ENCODE measurements at places on chromosomes 13 and 19. TPM values are rescaled to one million over a fixed set of nuclear protein-coding genes. Genes with fewer than 3 reads are reported as not detected.

DNA sequence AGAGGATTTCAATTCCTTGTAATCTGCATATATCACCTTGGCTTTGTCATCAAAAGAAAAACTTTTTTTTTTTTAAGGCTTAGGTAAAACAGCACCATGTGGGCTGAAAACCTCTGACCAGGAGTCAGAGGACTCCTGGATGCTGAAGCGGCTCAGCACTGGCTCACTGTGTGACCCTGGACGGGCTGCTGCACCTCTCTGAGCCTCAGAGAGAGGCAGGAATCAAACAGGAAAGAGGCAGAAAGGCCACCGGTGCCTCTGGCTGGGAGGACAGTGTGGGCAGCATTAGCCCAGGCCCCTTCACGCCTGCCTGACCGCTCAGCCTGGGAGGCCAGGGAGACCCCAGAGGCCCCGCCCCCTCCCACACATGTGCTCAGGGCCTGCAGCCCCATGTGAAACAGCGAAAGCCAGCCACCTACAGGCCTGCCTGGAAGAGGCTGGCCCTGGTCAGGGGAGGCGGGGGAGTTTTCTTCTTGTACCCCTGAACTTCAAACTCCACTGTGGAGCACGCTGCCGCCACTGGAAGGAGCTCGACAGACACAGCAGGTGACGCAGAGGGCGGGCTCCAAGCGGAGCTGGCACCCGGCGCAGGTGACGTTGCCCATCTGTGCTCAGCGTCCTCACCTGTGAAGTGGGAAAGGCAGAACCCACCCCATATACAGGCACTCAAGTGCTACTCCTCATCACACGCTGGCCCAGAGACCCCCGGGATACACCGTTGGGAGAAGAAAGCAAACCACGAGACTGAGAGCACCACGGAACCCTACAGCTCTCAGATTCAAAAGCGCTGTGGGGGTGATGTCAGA is 39.7 kb downstream of the MLLT1 start:
- no peak for DNase-seq

GRCh38 chr13:79909644-79910043 is 428.7 kb downstream of the NDFIP2 start:
- DNase-seq = no peak

- peak; percentile 74 for DNase-seq
Observed at GRCh38 chr19:51407511-51408131, 9.8 kb downstream of the SIGLEC10 start.

GRCh38 chr13:48334534-48335127 is 31.1 kb downstream of the RB1 start:
- peak; percentile 36 for DNase-seq

GRCh38 chr13:18235172-18235571 is 946.5 kb downstream of the TUBA3C start:
- DNase-seq = no peak

DNA sequence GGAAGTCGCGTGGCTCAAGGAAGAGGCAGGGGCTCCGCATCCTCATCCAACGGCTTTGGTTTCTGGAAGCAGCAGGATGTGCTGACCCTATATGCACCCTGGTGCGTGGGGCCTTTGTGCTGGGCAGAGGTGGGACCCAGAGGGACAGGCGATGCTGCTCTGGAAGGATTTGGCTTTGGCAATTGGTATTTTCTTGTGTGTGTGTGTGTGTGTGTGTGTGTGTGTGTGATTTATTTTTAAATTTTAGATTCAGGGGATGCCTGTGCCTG is 321.9 kb upstream of the ZNF507 start:
- no peak for DNase-seq

GRCh38 chr13:111852725-111853518 is 214.0 kb upstream of the SOX1 start:
- no peak for DNase-seq

- peak; percentile 43 for DNase-seq
Observed at GRCh38 chr13:48585456-48585840, 52.6 kb upstream of the RCBTB2 start.

GRCh38 chr19:52217576-52217975 is 27.7 kb downstream of the PPP2R1A start:
- DNase-seq = no peak

DNA sequence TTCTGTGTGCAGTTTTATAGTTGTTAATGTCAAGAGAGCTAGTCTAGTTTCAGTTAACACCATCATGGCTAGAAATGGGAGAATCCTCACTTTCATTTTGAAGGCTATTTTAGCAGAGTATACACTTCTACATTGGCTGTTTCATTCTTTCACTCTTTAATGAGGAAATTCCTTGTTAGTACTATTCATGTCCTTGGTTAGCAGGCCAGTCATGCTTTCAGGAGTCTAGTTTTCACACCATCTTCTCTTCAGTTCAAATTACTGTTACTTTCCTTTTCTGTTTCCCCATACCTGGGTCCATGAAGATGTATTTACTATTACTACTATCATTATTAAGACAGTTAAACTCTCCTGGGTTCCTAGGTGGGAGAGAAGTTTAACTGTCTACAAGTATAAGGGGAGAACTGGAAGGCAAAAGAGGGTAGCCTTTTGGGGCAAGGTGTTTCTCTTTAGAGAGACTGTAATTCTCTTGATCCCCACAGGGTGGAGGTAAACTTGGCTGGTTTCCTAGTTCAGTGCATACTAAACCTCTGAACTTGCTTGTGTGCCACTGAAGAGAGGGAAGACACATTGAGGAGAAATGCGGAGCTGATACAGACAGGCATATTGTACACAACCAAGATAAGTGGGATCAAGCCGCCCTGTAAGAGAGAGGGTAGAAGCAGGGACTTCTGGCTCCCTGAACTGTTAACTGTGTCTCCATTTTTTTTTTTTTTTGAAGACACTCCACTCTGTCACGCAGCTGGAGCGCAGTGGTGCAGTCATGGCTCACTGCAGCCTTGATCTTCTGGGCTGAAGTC is 41.3 kb upstream of the IGFL4 start:
- peak; percentile 41 for DNase-seq

DNA sequence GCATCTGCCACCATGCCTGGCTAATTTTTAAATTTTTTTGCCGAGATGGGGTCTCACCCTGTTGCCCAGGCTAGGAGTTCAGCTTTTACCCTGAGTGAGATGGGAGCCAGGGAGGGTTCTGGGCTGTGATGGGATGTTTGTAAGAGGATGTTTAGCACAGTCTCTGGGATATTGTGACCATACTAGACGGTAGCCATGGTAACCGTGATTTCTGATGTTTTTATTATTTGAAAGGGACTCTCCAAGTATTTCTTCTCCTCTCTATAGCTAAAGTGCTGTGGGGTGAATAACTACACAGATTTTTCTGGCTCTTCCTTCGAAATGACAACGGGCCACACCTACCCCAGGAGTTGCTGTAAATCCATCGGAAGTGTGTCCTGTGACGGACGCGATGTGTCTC is 10.4 kb downstream of the TSPAN16 start:
- DNase-seq = no peak

GRCh38 chr19:10102787-10103236 is 334 bp upstream of the ANGPTL6 start:
- no peak for DNase-seq

DNA sequence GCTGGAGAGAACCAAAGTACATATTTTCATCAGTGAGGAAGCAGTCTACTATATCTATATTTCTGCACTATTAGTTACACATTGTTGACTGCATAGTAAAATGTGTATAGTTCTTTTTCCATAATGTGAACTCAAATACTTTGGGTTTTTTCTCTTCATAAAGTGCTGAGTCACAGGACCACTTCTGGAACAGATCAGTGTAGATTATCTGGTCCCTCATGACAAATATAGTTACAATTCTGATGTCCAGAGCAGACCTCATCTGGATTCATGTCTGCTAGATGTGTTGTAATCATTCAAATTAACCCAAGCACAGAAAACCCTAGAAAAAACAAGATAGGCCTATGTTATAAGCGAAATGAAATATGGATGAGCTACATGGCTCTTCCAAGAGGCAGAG is 171.4 kb downstream of the SUCLA2 start:
- no peak for DNase-seq

DNA sequence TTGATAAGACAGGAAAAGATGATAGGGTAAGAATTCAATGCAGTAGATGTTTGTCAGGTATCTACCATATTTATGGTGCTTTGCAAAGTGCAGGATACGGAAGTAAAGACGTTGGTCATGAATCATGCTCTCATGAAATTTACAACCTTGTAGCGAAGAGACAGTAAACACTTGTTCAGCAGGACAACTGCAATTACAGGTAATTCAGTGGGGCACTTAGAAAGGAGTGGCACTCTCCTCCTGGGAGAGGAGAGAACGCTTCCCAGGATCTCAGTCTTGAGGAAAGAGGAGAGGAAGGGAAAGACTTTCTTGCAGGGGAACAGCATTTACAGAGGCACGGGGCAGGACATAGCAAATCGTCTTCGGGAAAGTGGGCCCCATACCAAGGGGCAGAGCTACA is 46.4 kb downstream of the SOX1 start:
- DNase-seq = no peak

- DNase-seq = no peak
Observed at GRCh38 chr13:110216398-110217041, 90.4 kb downstream of the COL4A1 start.

DNA sequence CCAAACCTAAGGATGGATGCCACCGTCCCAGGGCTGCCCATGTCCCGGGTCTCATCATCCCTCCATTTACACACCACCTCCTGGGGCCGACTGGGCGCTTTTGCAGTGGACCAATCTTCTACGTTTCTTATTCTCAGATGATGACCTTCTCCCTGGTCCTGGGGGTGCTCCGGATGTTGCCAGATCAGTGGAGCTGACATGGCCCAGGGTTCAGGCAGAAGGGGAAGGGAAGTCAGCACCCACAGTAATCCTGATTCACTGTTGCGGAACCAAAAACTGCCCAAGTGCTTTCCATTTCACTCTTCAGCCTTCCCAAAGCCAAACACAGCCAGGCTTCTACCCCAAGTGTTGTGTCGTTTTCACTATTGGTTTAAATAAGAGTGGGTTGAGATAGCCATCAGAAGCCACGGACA is 29.8 kb downstream of the RAB20 start:
- no peak for DNase-seq

- no peak for DNase-seq
Observed at GRCh38 chr13:60152114-60152513, 11.6 kb downstream of the DIAPH3 start.

DNA sequence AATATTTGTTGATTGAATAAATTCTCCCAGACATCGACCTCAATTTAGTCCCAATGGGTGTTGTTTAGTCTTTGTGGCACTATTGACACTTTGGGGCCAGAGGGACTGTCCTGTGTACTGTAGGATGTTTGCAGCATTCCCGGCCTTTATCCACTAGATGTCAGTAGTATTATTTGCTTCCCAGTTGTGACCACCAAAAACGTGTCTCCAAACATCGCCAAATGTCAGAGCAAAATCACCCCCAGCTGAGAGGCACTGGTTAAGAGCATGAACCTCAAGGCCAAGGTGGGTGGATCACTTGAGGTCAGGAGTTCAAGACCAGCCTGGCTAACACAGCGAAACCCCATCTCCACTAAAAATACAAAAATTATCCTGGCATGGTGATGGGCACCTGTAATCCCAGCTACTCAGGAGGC is 15.4 kb downstream of the NLRP12 start:
- peak; percentile 68 for DNase-seq

GRCh38 chr13:102700088-102701031 is 5.5 kb upstream of the METTL21C start:
- no peak for DNase-seq

GRCh38 chr13:110155072-110155471 is 151.9 kb downstream of the COL4A1 start:
- DNase-seq = no peak

DNA sequence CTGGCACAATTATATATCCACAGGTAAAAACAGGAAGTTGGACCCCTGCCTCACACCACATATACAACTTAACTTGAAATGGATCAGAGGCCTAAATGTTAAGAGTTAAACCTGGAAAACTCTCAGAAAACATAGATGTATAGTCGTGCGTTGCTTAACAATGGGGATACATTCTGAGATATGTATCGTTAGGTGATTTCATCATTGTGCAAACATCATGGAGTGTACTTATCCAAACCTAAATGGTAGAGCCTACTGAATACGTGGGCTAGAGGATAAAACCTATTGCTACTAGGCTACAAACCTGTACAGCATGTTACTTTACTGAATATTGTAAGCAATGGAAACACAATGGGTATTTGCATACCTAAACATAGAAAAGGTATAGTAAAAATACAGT is 14.8 kb upstream of the CALM3 start:
- no peak for DNase-seq

GRCh38 chr13:57629391-57629804 is 2.1 kb upstream of the PCDH17 start:
- no peak for DNase-seq

DNA sequence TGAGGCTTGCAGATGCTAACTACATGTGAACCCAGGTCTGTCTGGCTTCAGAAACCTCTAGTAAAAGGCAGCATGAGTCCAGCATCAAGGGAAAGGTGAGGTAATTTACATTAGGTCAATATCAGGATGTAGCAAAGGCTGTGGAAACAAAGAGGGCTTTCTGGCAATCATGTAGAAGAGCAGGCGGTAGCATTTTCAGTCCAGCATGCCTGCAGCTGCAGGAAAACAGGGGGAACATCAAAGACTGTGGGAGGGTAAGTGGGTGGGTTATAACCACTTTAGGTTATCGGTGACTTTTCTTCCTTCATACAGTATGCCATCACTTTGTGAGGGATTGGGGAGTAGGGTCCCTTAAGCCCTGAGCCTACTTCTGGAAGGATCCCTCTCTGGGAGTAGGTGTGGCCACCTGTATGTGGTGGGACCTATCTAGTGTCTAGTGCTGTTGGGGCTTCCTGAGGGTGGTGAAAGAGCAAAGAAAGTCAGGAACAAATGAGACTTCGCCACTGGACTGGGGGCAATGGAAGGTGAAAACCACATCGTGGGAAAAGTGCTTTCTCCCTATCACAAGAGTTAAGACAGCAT is 10.8 kb downstream of the SUGP2 start:
- peak; percentile 72 for DNase-seq

- no peak for DNase-seq
Observed at GRCh38 chr13:112247471-112248405, 128.4 kb upstream of the SPACA7 start.

DNA sequence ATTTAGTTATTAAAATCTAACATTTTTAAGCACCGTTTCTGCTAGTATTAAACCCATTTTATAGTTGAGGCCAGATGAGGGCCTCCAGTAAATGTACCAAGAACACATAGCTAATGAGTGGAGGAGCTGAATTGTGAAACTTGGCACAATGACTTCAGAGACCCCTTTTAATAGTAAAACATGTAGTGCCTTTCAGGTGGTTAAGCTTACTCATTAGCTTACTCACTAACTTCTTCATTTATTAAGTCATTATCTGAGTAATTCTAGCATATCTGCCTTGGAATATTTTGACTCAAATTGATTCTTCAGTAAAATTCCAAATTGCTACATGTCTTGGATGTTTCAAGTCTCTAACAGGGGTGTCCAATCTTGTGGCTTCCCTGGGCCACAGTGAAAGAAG is 735.2 kb downstream of the LIG4 start:
- no peak for DNase-seq

SLC8A2 gene
- not detected for polyA plus RNA-seq

ICAM1 gene
- 98.4 TPM for polyA plus RNA-seq

ZNF208 gene
- not detected for polyA plus RNA-seq

OLFM2 gene
- polyA plus RNA-seq = 0.63 TPM

SLC25A41 gene
- 0.95 TPM for polyA plus RNA-seq

SRRM5 gene
- polyA plus RNA-seq = 0.16 TPM

RASAL3 gene
- polyA plus RNA-seq = not detected

LIG1 gene
- 18.3 TPM for polyA plus RNA-seq

LILRA2 gene
- 0.53 TPM for polyA plus RNA-seq

PNMA8B gene
- polyA plus RNA-seq = not detected

ZNF439 gene
- 2.9 TPM for polyA plus RNA-seq

Data from HepG2 (cell line).